Panc1 (cell line): ENCODE measurements at places on chromosomes 4 and X.

DNA sequence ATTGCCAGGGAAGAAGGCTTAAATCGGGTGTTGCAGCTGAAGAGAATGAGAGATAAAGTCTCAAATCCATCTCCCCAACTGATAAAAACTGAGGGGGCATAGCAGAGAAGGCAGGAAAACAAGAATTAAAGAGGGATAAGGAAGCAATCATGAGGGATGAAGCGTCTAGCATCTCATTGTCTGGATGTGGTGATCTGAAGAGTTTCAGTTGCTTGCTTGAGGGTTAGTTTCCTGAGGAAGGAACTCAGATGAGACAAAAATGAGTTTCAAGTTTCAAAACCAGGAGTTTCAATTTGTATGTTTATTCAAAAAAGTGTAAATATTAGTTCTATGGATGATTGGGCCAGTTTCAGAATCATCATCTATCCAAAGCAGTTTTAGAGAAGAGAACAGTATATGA is 496.9 kb downstream of the RAB28 start:
- no peak for DNase-seq

DNA sequence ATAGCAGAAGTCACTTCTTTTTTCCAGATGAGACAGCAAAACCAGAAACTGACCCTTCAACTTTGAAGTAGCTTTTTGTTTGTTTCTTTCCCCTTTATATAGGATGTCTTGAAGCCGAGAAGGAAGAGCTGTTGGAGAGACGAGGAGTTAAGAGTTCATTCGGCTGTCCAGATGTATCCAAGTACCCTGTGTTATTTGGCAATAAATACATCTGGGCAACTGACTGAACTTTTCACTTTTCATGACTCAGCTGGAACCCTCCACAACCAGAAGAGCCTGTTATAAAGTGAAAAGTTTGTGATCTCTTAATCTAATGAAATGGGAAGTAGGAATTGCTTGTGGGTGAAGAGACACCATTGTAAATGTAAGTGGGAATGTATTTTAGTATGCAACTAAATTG is 131.2 kb downstream of the HTR2C start:
- no peak for DNase-seq

GRCh38 chr4:74423104-74423503 is 21.8 kb upstream of the AREG start:
- no peak for DNase-seq

DNA sequence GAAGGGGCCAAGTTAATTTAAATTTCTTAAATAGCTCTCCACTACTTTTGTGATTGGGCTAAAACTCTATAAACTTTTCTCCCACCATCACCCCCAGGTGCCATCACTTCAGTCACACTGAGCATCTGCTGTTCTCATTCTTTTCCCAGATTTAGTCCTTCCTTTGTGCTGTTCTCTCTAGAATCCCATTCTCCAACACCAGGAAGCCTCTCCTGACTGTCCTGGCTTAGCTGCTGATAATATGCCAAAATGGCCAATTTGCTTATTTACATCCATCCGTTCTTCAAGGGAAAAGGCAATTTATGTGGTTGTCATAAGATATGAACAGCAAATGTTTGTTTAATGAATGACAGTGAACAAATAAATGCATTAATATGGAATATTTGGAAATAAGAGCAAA is 44.1 kb downstream of the FGFBP1 start:
- DNase-seq: no peak

DNA sequence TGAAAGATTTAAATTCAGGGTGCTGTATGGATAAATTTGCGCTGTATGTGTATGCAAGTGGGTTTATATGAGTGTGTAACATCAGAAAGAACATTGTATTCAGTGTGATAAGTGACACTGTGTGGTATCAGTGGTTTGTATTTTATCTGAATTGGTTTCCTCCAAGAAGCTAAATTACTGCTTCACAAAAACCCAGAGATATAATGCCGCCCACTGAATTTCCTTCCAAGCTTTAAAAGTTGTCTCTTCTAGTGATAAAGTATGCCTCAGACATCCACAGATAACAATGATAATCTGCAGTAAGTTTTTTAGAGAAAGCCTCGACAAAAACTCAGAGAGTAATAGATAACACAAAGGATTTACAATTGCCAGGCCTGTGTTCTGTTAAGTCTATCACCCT is 710.6 kb upstream of the HS3ST1 start:
- no peak for DNase-seq

DNA sequence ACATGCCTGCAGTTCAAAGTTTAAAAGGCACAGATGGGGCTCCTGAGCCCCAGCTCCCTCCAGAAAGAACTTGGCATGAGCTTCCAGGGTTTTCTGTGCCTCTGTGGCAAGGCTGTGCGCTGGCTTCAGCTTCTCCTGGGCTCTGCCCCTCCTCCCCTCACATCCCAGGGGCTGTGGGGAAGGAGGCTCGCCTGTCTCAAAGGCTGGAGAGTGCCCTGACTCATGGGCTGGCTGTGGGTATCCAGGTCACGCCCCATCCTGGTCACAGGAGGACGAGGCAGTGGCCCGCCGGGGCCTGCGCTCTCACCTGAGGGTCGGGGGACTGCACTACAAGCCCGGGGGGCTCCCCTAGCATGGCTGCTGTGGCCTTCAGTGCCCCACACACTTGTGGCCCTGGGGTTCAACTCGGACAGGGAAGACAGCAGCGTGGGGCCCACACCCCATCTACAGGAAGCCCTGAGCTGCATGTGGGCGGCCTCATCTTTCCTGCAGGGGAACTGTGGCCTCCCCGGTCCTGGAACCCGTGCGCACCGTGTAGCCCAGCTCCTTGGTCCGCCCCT is 17.9 kb downstream of the LRPAP1 start:
- DNase-seq: no peak

DNA sequence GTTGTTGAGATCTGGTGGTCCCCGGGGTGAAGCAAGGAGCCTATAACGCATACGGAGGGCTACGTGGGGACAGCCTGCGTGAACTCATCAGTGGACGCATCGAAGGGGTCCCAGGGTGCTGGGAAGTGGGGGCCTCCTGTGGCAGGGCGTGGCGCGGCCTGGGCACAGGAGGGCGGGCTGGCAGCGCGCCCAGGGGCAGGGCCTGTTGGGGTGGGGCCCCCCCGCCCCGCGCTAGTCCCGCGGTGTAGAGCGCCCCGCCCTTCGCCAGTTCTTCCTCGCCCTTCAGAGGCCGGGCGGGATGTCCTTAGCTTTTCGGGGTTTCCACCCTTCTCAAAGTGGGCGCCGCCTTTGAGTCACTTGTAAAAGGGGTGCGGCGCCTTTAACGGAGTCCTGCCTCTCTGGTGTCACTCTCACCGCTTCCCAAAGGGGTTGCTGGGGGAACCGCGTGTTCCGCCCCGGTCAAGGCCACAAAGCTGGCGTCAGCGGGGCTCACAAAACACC is 632 bp downstream of the PLP2 start:
- no peak for DNase-seq

GRCh38 chr4:168882650-168883233 is 127.3 kb downstream of the CBR4 start:
- no peak for DNase-seq

DNA sequence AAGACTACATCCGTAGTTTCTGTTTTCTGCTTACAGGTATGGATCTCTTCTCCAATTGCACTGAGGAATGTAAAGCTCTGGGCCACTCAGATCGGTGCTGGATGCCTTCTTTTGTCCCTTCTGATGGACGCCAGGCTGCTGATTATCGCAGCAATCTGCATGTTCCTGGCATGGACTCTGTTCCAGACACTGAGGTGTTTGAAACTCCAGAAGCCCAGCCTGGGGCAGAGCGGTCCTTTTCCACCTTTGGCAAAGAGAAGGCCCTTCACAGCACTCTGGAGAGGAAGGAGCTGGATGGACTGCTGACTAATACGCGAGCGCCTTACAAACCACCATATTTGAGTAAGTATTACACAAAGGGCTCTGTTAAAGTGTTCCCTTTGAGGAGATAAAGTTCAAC is 13.8 kb downstream of the PCDH10 start:
- DNase-seq: no peak

GRCh38 chr4:137946453-137947174 is 295.5 kb downstream of the SLC7A11 start:
- no peak for DNase-seq
